ENCODE measurements at places on chromosomes 1 and 21.

DNA sequence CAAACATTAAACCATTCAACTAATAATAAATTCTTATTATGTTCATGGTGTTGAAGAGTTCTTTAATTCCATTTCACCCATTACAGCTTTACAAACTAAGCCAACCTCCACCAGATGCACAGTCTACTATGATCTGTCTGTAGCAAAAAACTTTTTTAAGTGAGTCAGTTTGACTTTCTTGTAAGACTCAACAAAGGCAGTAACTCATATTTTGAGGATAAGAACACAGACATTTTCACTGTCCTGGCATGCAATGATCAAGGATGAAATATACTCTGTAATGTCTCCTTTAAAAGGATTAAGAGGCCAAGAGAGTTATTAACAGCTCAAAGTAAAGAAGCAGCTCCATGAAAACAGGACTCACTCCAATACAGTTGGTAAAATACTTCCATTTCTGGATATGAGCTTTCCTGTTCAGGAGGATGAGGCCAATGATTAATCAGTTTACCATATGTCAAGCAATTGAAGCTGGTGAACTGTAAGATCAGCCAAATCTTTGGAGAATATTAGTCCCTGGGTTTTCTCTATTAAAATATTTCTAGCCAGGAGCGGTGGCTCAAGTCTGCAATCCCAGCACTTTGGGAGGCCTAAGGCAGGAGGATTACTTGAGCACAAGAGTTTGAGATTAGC lies 20.6 kb downstream of the XKR8 start:
- DNase-seq = no peak

DNA sequence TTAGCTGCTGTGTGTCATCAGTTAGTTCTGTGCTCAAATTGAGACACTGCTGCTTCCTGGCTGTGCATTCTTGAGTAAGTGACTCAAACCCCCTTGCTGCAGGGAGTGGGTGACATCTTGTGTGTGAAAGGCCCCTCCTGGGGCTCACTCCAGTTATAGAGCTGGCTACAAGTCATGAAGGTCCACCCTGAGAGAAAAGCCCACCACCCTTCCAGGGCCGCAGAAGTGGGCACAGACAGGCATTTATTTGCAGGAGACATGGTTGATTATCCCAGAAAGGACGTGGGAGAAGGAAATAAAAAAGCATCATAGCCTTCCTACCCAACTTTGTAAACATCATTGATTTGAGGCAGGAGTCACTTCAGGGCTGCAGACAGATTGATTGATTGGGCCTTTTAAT lies 550.6 kb downstream of the MATN1 start:
- no peak for DNase-seq

- no peak for DNase-seq
These were observed 162.0 kb upstream of the C1orf174 start for GRCh38 chr1:4062041-4062440.

GRCh38 chr1:66916320-66916719 lies 8.3 kb downstream of the DNAI4 start:
- no peak for DNase-seq

DNA sequence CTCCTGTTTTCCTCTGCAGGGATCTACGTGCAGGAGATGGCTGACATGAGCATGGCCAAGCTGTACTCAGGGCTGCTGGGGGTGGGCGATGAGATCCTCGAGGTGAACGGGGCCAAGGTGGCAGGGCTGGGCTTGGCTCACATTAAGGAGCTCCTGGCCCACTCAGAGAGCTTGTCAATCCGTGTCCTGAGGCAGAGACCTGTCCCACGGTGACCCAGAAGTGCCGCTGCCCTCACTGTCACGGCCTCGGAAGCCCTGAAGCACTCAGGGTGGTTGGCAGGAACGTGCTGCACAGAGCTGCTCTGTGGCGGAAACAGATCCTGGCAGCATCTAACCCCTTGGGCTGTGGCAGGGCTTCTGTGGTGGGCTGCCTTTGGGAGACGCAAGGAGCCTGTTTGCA lies 37.6 kb downstream of the KIAA1614 start:
- no peak for DNase-seq

GRCh38 chr21:29025328-29025713 lies 853 bp downstream of the USP16 start:
- DNase-seq = no peak

DNA sequence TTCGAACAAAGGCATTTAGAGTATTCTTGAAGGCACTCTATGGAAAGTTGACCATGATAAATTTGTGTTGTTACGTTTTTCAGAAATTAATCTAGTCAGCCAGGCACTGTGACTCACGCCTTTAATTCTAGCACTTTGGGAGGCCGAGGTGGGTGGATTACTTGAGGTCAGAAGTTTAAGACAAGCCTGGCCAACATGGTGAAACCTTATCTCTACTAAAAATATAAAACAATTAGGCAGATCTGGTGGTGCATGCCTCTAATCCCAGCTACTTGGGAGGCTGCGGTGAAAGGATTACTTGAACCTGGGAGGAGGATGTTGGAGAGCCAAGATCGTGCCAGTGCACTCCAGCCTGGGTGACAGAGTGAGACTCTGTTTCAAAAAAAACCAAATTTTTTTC lies 130.6 kb upstream of the BRINP3 start:
- DNase-seq = no peak

GRCh38 chr1:17260738-17261137 lies 11.8 kb downstream of the PADI3 start:
- no peak for DNase-seq

GRCh38 chr1:2210084-2210653 lies 15.6 kb upstream of the FAAP20 start:
- no peak for DNase-seq

- DNase-seq = no peak
These were observed 321.3 kb downstream of the KIF26B start for GRCh38 chr1:245475961-245476516.

GRCh38 chr1:201265756-201266155 lies 17.6 kb upstream of the PKP1 start:
- no peak for DNase-seq

DNA sequence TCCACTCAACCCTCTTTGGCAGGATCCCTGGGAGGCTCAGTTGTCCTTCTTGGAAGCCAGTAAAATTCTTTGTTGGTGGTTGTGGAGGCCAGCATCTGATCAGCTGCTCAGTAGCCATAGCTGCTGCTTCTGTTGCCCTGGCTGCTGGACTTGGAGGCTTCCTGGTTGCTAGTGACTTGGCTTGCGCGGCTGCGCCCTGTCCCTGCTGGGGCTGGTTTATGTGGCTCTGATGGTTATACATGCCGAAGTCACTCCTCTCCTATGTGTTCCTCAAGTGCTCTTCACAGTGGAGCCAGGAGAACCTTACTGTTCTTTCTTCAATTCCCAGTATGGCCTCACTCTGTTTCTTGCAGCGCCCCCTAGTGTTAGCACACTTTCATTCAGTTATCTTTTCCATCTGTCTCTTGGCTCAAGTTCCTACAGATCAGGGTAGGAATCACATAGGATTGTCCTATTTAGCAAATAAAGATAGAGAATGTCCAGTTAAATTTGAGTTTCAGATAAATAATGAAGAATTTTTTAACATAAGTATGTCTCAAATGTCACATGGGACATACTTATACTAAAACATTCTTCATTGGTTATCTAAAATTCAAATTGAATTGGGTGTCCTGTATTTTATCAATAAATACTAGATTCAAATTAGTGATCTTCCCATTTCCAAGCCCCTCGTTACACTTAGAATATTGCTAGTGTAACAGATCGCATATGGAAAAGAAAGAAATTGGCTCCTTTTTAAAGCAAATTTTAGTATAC lies 176.5 kb downstream of the TGFB2 start:
- no peak for DNase-seq

DNA sequence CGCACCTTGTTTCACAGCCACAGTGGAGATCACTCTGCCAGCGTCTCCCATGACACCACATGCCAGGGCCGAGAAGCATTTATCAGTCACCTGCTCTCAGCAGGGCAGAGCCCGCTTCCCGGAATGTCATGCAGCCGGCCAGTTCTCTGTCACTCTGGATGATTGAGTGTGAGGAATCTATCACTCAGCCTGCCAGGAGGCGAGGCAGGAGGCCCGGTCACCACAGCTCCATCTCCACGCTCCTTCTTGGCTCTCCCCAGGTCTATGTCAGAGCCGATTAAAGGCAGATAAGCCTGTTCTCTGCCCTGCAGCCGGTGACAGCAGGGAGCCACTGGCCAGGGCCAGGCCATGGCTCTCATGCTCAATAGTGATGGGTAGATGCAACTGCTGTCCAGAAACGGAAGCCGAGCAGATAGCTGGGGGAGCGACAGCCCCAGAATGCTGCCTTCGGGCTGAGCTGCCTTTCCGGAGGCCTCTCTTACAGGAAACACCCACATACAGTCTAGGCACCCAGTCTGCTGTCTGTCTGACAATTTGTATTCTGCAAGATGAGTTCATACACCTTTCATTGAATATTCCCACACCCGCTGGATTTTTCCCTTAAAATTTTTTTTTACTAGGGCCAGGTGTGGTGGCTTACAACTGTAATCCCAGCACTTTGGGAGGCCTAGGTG lies 64.1 kb downstream of the ACTL8 start:
- no peak for DNase-seq

DNA sequence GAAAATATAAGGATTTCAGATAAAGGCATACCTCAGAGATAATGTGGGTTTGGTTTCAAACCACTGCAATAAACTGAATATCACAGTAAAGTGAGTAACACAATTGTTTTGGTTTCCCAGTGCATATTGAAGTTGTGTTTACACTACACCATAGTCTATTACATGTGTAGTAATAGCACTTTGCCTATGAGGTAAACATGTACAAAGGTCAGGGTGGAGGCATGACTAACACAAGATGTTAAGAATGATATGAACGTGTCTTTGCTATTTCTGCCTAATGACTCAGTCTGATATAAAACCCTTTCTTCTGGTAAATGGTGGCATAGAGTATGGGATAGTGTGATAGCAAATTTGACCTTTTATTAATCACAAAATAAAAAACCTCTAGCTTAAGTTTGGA lies 621.5 kb upstream of the ADGRL2 start:
- DNase-seq = no peak

GRCh38 chr1:10665226-10665625 lies 131.2 kb downstream of the CASZ1 start:
- no peak for DNase-seq

DNA sequence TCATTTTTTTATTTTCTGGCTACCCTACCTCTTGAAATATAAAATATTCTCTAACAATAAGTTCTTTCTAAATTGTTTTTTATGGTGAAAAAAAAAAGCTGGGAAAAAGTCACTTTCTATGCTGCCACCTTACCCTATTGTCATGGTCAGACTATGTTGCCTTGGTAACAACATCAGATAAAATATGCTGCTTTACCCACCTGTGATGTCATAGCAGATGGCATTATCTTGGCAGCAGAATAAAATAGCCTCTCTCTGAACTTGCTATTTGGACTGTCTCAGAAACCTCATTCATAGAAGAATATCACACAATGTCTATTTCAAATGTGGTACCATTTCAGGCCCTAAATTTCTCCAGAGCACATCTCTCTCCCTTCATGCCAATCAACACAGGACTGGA lies 69.6 kb upstream of the SGIP1 start:
- no peak for DNase-seq

DNA sequence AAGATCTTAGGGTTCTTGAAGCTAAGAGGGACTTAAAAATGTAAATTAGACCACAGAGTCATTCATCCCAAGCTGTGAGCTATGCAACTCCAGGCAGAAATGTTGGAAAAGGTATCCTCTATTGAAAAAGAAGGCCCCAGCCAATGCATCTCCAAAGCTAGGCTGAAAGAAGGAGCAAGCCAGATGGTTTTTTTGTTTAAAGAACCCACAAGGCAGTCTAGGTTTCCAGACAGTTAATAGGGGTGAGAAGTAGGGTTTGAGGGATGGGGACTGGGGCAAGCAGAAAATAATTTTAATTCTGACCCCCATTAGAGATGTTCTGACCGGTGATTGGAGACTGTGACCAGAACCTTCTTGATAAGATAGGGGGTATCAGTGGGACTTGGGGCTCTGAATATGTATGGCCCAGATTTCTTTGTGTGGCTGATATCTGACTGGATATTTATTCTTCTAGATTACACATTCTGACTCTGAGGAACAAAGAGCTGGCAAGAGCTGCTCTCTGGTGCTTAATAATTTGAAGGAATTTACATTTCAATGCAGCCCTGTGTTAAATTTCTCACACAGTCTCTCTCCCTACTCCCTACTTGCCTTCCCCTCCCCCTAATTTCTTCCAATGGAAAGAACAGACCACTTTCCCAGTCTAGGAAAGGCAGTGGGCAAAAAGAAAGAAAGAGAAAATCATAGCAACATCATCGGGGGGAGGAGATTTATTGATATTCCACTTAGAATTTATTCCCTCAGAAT lies 104.9 kb downstream of the NUF2 start:
- no peak for DNase-seq

GRCh38 chr1:168720839-168721238 lies 8.2 kb downstream of the DPT start:
- no peak for DNase-seq

- no peak for DNase-seq
These were observed 142.1 kb upstream of the IPO9 start for GRCh38 chr1:201686714-201687455.

DNA sequence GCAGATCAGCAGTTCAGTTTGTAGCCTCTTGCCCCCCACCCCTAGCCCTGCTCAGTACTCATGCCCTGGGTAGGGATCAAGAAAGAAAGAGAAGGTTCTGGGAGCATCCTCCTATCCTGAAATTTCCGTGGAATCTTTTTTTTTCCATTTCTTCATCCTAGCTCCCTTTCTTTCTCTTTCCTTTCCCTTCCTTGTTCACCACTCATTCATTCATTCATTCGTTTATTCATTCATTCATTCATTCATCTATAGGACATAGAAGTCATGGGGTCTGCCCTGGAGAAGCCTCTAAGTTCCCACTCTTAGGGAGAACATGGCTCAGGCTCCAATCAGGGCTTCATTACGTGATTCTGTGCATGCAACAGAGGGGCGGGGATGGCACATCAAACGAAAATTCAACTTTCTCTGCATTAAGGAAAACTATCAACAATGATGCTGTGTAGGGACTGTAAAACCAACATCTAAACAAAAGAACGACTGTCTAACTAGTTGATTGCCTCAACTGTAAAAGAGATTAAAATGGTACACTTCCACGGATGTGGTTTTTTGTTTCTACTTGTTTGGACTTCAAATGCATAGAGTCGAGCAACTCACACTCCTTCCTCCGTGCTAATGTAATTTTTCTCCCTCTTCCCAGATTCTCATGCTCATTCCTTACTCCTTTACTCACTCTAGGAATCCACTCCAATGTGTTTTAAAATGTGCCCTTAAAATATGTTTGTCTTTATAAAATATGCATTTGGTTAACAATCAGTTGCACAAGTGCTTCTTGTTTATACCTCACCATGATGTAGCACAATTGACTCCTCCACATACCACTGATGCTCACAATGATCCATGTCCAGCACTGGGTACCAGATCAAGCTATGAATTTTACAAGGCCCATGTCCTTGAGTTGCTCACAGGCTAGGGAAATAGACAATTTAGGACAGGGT lies 101.2 kb upstream of the SLC2A1 start:
- no peak for DNase-seq

GRCh38 chr1:164228928-164229327 lies 330.1 kb upstream of the PBX1 start:
- no peak for DNase-seq

- DNase-seq = no peak
These were observed 32.3 kb downstream of the LAMB3 start for GRCh38 chr1:209619696-209620486.

- DNase-seq = no peak
These were observed 16.2 kb upstream of the DAB1 start for GRCh38 chr1:57440096-57440495.
